ENCODE measurements at places on chromosomes 12 and 14.

GRCh38 chr12:27896419-27896990, 76.0 kb downstream of the PTHLH start:
- peak; percentile 41 for ATAC-seq

GRCh38 chr12:5200278-5201087, 156.8 kb downstream of the KCNA5 start:
- ATAC-seq = no peak

GRCh38 chr12:117874842-117875434, 93.9 kb downstream of the KSR2 start:
- peak; percentile 73 for ATAC-seq

DNA sequence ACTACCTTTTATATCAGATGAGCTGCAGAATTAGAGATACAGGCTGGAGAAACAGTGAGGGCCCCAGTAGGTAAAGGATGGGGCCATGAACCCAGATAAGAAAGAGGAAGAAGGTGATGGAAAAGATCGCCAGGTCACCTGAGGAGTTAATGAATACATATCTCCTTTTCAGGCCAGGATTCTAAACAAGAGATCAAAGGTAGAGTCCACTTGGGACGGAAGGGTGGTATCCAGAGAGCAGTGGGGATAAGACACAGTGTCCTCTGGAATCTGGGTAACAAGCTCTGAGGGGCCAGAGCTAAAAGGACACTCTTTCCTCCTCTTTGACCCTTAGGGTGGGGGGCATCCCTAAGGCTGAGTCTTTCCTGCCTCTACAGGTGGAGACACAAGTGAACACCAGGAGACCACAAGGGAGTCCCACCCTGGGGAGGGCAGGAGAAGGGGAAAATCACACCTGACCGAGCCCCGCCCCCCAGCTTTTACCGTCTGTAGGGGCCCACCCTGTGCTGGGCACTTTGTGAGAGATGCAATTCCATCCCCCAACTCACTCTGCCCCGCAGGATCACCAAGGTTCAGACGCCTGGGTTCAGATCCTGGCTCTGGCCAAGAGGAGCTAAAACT, 27.3 kb downstream of the SERPINA1 start:
- no peak for ATAC-seq

- ATAC-seq = no peak
Measured at GRCh38 chr14:89353766-89354113, 63.3 kb downstream of the FOXN3 start.

GRCh38 chr14:69354383-69355153, 43.5 kb downstream of the ERH start:
- ATAC-seq = peak; percentile 70

DNA sequence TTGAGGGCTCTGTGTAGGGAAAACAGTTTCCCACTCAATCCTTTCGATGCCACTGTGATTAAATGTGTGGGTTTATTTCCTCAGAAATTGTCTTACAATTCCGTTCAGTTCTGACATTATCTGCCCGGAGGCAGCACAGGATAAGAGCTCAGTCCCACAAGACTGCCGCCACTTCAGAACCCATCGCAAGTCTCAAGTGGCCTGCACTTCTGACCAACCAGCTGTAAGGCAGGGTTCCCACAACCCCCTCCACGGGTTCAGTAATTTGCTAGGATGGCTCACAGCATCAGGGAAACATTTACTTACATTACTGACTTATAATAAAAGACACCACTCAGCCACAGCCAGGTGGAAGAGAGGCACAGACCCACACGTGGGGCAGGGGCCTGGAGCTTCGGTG, 17.2 kb downstream of the BDKRB2 start:
- no peak for ATAC-seq

- no peak for ATAC-seq
Measured at GRCh38 chr12:114982760-114983159, 298.8 kb upstream of the TBX3 start.

GRCh38 chr14:29390081-29390832, 537.4 kb downstream of the PRKD1 start:
- no peak for ATAC-seq

GRCh38 chr12:44127966-44128710, 292.3 kb downstream of the TMEM117 start:
- ATAC-seq = no peak

DNA sequence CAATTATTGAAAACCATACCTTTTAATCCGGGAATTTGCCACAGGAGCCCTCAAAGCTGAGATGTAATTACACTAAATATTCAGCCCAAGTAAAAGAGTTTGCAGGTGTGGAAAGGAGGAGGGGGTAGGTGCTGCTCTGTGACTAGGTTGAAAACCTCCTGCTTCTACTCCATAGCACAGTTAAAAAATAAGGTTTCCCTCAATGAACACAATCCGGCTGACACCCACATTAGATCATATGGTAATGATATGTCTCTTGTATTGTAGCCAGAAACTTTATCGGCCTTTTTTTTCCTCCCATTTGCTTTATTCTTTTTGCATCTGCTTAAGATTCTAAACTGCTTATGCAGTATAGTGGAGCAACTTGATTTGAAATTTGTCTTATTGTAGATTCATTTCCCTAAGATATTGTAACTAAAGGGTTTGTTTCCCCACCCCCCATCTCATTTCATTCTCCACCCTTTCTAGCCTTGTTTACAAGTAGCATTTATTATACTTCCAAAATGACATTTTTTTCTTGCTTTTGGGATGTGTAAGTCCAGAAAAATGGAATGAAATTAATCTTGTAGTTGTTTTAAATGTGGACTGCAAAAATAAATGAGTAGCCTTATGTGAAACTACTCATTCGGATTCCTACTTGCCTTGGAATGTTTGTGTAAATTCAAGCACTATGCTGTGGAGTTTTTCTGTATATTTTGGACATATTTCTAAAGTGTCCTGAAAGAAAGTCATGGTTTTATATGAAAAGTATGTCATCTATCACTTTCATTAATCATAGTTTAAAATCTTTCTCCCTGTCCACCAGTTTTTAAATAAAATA, at the start of gene DCN:
TSS of gene DCN (minus strand) at position 182 of the 820 bp plus-strand sequence. CDS start 4,265 bp downstream, outside the sequence.
- ATAC-seq = no peak

DNA sequence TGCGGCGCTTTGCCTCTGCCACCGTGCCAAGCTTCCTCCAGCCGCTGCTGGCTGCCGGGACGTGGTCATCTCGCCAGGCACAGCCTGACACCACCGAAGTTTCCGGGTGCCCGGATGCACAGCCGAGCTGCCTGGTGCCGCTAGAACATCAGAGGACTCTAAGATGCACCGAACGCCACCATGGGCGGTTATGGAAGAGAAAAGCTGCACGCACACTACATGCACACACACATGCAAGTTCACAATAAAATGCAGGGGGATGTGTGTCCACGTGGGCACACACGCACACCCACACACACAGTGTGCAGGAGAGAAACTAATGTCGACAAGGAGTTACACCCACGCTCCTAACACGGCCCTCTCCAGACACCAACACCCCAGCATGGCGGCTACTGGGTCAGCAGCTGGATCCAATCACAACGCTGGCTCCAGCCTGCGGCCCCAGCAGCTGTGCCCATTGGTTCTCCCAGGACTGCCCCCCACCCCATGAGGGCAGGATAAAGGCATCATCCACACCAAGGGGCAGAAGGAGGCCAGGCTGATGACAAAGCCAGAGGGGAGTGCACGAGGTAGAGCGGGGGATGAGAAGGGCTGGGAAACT, 82.7 kb downstream of the BCL11B start:
- ATAC-seq = peak; percentile 37

All from activated T-helper 17 cell treated with anti-CD3 and anti-CD28 coated beads, Interleukin-2, amount 50 U/mL, for 72 hours (primary cell).